ENCODE measurements at places on chromosomes 7 and 10. TPM values are rescaled to one million over a fixed set of nuclear protein-coding genes. Genes with fewer than 3 reads are reported as not detected.

DNA sequence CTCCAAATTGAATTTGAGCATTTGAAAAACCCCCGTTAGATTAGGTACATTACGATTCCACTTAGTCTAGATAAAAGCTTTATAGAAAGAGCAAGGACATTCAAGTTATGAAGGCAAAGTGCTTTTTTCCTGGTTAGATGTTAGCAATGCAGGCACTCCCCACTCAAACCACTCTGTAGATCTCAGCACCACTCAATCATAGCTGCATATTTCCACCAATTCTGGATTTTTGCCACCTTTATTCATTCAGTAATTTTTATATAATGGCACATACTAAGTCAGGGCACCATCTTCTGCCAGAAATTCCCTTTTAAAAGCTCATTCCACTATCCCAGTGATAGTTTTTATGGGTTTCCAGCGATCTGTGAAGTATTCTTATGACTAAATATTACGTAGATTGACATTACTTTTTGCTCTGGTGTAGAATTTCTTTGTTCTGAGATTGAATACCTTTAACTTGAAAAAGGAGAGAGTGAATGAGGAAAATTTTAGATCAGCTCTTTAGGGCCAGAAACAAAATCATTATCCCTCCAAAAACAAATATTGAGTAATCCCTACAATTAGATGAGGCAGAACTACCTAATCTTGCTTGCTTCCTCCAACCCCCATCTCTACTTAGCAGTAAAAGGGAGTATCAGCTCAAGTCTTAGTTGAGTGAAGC lies 51.6 kb downstream of the RNLS start:
- DNase-seq, result no peak

- DNase-seq, result no peak
Observed at GRCh38 chr7:127250312-127251035, 2.3 kb downstream of the GRM8 start.

DNA sequence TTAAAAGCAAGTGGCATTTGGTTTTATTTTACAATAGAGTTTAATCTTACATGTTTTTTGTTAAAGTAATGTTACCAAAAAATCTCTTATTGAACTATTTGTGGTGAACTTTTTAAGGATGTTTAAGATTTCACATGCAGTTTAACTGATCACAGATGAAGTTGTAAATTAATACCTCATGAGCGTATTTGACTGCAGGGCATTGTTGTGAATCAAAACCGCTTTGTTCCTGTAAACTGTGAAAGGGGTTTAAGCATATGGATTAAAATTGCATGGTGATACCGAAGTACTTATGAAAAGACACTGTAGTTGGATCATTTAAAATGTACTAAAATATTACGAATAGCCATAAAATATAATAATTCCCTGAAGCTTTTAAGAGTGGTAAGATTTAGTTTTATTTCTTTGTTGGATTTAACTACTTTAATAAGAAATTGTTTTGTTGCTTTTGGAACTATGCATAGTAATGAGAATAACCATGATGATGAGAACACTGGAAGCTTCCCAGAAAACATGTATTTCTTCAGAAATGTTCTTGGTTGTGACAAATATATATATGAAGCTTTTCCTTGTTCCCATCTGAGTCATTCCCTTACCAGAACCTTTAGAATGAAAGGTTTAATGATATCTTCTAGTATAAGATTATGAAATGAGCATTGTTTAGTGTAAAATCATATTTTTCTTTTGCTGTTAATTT lies 131.3 kb downstream of the ADK start:
- no peak for DNase-seq

- DNase-seq, result no peak
Observed at GRCh38 chr10:369684-370448, 234.6 kb downstream of the ZMYND11 start.

GRCh38 chr7:85840554-85840953 lies 653.7 kb upstream of the SEMA3D start:
- no peak for DNase-seq

DNA sequence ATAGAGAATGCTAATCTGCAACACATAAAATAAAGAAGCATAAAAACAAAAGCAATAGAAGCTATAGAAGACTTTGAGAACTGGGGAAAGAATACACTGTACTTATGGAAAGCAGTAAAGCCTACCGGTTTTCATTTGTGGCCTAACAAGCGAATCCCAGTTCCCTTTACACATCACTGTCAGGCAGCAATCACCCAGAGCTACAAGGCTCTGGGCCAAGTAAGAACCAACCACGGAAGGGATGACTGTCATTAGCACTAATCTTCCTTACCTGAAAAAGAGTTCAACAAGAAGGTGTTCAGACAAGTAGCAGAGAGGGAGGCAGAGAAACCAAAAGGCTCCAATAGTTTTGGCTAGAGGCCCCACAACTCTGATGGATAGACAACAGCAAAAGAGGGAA lies 15.0 kb downstream of the CCDC6 start:
- DNase-seq, result no peak

GRCh38 chr7:93765475-93765874 lies 125.1 kb downstream of the TFPI2 start:
- DNase-seq, result no peak

GRCh38 chr7:85748861-85749260 lies 562.0 kb upstream of the SEMA3D start:
- DNase-seq, result no peak

GRCh38 chr10:53023411-53023810 lies 250.8 kb upstream of the MBL2 start:
- DNase-seq, result no peak

The RARRES2 gene
- not detected for total RNA-seq

The IFIT1B gene
- total RNA-seq, result not detected

The SPDYE2 gene
- not detected for total RNA-seq

The HOXA10 gene
- total RNA-seq, result not detected

The ACHE gene
- not detected for total RNA-seq

The TMEM229A gene
- not detected for total RNA-seq

The ARHGEF5 gene
- 11.0 TPM for total RNA-seq

The CREB5 gene
- total RNA-seq, result not detected

All from activated CD4-positive, alpha-beta T cell treated with anti-CD3 and anti-CD28 coated beads, Interleukin-2, amount 10 ng/mL, durations not matched to agents 7 days and 5 days (primary cell).